ENCODE measurements at places on chromosomes 7 and 10.

DNA sequence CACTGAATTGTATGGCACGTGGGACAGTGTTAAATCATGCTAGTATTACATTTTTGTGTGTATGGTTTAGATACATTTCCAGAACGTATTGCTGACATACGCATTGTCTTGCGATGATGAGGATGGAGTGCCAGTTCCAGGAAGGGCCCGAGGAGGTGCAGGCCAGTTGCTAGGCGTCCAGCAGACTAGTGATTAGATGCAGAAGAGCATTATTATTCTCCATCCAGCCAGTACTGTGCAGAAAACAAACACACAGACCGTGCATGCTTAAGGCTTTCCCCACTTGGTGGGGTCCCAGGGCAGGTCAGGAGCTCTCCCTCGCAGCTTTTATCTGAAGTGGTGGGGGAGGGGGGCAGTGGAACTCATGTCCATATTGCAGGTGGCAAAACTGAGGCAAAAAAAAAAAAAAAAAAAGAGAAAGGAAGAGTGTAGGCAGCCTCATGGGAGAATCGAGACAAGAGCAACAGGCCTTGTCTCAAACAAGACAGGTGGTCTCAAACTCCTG is 189.2 kb downstream of the CAMK1D start:
- DNase-seq, result no peak

DNA sequence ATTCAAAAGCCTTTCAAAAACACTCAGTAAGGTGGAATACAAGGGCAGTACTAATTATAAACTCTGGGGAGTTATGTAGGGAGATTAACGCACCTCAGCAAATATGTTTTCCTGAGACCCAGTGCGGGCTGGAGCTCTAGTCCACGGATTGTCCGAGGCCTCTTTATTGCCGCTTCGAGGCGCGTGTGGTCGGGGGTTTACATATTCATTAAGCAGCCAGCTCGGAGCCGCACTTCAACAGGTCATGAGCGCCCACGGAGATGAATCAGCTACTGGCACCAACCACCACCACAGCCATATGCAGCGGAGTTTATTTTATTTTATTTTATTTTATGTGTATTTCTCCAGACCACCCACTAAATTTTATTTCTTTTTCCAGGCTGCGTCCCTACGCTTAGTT is 195.9 kb upstream of the ADARB2 start:
- DNase-seq, result no peak

- peak; percentile 7 for DNase-seq
Measured at GRCh38 chr7:45663167-45663921, 89.2 kb downstream of the ADCY1 start.

GRCh38 chr10:28514648-28515047 is 18.3 kb upstream of the WAC start:
- DNase-seq, result no peak

GRCh38 chr10:13631594-13631993 is 44.8 kb downstream of the PRPF18 start:
- no peak for DNase-seq

GRCh38 chr7:70384024-70384423 is 747.9 kb upstream of the GALNT17 start:
- no peak for DNase-seq

GRCh38 chr7:151276666-151277590 is 28.4 kb upstream of the SMARCD3 start:
- DNase-seq, result peak; percentile 32

- no peak for DNase-seq
Measured at GRCh38 chr7:35787925-35788324, 12.9 kb upstream of the SEPTIN7 start.

- no peak for DNase-seq
Measured at GRCh38 chr7:80208700-80209099, 74.1 kb downstream of the GNAI1 start.

DNA sequence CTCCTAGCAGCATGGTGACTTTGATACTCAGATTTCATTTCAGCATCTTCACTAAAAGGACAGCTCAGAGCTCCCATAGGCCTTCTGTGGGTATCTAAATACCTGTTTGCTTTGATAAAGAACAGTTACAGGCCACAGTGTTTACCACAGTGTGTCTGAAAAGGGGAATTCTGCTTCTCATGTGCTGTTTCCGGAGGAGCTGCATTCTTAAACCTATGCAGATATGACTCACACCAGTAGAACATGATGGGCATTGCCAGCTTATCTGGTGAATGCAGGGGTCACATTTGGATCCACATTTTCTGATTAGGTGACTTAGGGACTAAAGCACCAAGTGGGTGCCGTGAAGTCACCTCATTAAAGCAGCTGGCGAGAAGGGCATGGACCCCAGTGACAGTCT is 52.6 kb downstream of the TRRAP start:
- DNase-seq, result no peak

GRCh38 chr7:127571741-127572505 is 13.5 kb downstream of the GCC1 start:
- DNase-seq, result no peak

DNA sequence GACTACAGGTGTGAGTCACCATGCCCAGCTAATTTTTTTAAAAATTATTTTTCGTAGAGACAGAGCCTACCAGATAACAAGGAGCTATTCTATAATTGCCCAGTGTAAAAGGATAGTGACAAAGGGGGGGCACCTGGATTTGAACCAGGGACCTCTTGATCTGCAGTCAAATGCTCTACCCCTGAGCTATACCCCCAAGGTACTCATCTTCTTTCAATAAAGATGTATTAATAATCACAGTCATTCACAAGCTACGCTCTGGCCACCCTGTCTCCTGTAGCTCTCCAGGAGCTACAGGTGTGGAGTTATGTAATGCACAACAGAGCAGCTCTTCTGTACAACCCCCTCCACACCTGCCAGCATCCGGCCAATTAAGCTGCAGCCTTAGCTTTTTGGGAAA is 83.5 kb downstream of the ZNF777 start:
- DNase-seq, result no peak

DNA sequence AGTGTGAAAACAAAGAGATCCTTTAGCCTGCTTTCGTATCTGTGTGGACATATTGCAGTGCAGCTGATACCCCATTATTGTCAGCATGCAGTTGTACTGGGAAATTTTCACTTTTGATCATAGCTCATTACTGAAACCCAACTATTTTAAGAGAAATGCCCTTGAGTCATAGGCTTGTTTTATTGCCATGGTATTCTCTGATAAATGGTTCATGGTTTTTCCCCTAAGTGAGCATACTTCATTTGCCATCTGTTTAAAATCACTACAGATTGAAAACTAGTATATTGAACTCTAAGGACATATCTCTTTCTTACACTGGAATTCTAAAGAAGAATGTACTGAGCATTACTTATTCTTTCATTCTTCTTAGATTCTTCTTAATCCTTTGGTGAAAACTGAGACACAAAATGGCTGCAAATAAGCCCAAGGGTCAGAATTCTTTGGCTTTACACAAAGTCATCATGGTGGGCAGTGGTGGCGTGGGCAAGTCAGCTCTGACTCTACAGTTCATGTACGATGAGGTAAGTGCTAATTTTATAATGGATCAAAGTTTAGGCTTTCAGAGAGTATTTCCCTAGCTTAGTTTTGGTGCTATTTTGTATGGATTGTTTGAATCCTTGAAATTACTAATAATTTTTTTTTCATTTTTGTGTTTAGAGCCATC is 63.0 kb downstream of the RALA start:
- DNase-seq, result no peak

DNA sequence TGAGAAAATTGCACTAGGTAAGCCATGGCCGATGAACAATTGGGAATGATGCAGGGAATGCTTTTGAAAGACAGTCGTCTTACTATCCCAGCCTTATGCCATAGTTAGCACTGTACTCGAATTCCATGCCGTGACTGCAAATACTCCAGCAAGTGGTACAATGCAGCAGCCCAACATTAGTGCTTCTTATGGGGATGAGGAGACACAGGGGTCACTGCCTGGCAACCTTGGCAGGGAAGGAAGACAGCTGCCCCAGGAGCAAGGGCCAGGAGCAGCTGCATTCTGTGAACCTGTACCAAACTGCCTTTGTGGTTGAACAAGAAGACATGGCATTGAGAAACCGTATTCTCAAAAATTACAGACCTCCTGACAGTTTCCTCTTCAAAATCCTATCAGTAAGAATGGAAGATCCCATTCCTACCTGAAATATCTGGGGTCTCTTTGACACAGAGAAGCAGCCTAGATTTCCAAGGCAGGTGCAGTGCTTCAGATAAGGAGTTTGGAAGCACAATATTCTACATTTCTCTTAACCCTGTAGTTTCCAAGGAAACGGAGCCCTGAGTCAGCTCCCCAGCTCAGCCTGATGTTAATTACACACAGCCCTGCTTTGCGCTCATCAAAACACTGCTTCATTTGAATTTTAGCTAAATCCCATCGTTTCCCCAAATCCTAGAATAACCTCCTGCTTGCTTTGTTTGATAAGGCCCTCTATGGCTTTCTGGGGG is 49.0 kb upstream of the FRMD4A start:
- no peak for DNase-seq

DNA sequence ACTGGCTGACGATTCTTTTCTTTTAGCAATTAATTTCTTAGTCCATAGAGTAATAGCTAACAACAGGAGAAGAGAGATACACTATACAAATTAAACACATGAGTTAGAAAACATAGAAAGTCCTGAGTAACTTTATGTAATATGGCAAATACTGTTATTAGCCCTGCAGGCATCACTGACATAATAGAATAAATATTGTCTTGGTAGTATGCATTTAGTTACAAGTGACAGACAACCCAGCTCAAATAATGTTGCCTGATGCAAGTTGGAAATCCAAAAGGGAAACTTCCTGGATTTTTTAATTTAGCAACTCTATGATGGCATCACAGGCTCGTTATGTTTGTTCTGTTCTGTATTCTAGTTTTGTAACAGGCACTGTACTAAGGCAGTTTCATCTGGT is 95.1 kb downstream of the DKK1 start:
- DNase-seq, result no peak

GRCh38 chr7:2918406-2918805 is 74.3 kb upstream of the GNA12 start:
- no peak for DNase-seq

DNA sequence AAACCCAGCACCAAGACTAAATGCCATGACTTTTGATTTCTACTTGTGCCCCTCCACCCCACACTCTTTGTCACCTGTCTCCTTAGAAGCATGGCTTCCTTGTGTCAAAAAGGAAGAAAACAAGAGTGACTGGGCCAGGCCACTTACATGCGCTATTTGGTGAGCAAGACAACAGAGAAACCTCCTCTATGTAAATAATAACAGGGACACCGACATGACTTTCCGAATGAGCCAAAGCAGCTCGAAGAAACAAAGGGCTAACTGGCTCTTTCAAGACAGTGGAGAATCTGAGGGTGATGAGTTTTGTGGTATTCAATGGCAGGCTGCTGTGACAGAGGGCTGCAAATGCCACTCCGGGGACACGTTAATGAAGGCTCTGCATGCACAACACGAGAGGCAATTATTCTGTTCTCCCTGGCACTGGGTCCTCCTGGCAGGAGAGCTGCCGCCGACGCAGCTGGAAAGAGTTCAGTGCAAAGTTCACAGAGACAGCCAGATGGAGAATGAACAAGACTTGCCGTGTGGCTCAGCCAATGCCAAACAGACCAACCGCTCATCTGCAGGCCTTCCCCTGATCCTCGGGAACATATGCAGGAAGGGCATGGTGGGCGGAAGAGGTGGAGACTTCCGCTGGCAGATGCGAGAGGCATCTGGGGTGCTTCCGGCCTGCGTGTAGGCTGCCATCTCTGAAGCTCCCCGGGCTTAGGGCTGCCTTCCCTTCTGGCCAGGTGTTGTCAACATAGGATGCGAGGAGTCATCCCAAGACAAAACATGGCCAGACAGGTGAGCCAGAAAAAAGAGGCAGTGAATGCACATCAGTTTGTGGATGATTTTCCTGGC is 59.1 kb upstream of the SMNDC1 start:
- DNase-seq, result no peak

DNA sequence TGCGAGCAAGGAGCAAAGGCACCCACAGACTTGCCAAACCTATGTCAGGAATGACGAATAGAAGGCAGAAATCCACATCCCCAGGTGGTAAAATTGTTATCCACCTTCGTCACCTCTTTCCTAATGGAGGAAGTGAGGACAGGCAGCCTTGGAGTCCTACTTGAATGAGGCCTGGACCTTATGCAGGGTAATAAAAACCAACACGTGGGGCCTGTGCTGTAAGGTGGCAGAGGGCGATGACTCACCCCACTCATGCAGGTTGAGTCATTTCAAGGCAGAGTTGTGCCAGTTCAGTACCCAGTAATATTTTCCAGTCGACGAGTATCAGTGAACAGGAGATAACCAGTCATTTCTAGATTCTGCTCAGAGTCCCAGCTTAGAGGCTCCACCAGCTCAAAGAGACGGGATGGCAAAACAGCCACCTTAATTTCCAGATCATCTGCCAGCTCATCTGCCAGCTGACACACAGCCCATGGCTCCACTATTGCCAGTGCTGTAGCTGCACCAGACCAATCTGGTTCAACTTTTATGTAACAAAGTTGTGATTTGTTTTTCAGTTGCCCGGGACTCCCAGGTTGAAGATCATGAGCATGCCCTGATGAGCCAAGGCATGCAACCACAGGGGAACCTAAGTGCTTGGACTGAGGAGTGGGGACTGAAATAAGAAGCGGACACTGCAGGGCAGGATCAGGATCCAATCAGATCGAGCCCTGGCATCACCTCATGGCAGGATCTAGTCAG is 176.2 kb upstream of the ITGB1 start:
- DNase-seq, result peak; percentile 99

DNA sequence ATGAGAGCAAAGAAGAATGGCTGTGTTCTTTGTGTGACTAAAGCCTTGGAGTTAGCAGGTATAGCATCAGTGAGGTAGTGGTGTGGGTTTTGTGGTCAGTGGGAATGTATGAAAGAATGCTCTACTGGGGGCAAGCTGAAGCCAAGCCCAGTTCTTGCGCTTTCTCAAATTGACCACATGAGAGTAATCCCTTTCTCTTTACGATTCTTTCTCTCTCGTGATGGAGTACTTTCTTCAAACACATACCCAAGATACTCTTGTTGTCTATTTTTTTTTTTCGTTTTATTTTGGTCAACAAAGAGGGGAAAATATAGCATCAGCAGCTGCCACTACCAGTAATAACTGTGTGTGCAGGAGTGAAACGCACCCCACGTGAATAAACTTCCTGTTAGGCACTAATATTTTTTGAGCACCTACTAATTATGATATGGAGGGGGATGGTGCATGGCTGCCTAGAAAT is 8.4 kb upstream of the PANK1 start:
- DNase-seq, result no peak

GRCh38 chr7:7816084-7816483 is 97.7 kb upstream of the RPA3 start:
- DNase-seq, result no peak

- no peak for DNase-seq
Measured at GRCh38 chr10:120011359-120012130, 119.0 kb downstream of the SEC23IP start.

- no peak for DNase-seq
Measured at GRCh38 chr10:35598379-35598778, 6.8 kb upstream of the GJD4 start.

GRCh38 chr7:144782883-144783282 is 53.0 kb downstream of the TPK1 start:
- DNase-seq, result no peak

- DNase-seq, result no peak
Measured at GRCh38 chr10:114400091-114400490, 4.2 kb downstream of the AFAP1L2 start.

Data from HCT116 (cell line).